A549 (cell line): ENCODE measurements at places on chromosomes 5 and 9.
A peak's percentile ranks its signal among the peaks of the same experiment; 100 is the strongest.

DNA sequence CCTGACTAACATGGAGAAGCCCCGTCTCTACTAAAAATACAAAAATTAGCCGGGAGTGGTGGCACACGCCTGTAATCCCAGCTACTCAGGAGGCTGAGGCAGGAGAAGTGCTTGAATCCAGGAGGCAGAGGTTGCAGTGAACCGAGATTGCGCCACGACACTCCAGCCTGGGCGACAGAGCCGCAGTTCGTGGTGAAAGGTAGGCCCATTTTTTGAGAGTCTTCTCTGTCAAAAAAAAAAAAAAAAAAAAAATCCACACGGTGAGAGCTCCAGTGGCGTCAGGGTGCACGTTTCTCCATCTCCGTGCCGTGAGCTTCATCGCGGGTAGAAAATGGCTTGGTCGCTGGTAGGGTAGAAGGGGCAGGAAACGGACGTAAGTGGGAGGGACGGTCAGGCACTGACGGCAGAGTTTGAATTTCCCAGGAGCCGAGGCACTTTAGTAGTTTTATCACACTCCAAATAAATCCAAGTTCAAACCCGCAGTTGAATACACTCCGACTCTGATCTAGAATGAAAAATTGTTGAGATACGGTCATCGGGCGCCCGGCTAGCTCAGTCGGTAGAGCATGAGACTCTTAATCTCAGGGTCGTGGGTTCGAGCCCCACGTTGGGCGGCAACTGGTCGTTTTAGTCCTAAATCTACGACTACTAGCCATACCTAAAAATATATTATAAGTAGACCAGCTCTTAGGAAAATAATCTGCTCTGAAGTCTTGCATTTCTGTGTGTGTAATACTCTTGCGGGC, 2.4 kb upstream of the TRIM7 start:
- DNase-seq: peak; percentile 60

- DNase-seq: no peak
These were observed 18.4 kb upstream of the TTC1 start for GRCh38 chr5:159990506-159990905.

DNA sequence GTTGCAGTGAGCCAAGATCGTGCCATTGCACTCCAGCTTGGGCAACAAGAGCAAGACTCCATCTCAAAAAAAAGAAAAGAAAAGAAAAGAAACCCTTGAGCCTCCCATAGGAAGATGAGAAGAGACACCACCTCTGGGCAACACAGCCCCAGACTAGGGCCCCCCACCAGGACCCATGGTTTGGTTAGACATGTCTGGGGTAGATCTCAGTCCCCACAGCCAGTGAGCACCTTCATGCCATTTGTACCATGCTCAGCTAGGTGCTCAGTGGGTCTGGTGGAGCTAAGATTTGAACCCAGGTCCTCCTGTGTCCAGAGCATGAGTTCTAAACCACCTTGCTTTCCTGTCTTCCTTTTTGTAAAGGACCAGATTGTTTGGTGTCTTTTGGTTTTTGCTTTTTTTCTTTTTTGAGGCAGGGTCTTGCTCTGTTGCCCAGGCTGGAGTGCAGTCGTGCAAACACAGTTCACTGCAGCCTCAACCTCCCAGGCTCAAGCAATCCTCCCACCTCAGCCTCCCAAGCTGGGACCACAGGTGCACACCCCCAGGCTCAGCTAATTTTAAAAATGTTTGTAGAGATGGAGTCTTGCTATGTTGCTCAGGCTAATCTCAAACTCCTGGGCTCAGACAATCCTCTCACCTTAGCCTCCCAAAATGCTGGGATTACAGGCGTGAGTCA, 11.7 kb downstream of the OLFML2A start:
- no peak for DNase-seq

DNA sequence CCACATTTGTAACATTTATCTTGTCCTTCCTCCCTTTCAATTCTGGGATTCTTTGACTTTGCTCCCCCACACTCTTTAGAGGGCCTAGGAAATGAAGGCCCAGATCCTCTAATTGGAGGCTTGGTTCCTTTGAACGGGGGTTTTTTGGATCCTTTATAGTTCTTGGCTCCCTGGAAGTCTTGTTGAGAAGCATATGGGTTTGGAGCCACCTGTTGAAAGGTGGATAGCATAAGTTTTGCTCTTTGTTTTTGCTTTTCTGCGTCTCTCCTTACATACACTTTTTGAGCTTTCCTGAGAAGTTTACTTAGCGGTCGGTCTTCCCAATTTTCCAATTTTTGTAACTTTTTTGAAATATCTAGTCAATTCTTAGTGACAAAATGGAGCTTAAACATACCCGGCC, 17.8 kb downstream of the IFT74 start:
- no peak for DNase-seq

- DNase-seq: no peak
These were observed 20.3 kb downstream of the DBH start for GRCh38 chr9:133656211-133657119.

DNA sequence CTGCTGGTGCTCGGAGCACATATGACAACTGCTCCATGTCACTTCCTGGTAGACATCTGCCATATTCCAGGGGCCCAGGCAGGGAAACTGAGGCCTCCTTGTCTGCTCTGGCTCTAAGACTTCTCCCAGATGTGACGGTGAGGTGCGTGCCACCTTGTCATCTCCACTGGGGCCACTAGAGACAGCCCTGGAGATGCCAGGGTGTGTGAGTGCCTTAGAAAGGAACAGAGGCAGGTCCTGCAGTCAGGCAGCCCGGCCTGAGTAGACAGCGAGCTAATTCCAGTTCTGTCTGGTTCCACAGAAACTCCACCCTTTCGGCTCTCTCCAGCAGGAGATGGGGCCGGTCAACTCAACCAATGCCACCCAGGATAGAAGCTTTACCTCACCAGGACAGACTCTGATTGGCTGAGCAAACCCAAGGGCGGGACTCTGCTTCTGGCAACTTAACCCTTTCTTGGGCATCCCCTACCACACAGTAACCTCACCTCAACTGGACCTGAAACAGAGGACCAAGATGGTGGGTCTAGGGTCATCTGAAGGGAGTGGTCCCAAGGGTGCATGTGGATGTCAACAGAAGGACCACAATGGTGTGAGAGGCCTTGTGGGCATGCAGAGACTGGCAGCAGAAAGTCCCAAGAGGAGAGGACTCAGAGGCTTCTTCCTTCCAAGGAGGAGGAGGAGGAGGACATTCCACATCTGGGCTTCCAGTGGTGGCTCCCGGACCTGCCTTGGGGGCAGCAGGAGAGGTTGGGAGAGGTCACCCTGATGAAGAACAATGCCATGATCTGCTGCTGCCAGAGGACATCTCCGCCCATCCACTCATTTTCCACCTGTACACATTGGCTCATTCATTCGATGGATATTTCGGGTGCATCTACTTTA, 77.7 kb downstream of the RGS3 start:
- DNase-seq: peak; percentile 40

- no peak for DNase-seq
These were observed 6.8 kb upstream of the IRX4 start for GRCh38 chr5:1889321-1890065.

- no peak for DNase-seq
These were observed 35.1 kb downstream of the TTLL11 start for GRCh38 chr9:122058051-122058450.

DNA sequence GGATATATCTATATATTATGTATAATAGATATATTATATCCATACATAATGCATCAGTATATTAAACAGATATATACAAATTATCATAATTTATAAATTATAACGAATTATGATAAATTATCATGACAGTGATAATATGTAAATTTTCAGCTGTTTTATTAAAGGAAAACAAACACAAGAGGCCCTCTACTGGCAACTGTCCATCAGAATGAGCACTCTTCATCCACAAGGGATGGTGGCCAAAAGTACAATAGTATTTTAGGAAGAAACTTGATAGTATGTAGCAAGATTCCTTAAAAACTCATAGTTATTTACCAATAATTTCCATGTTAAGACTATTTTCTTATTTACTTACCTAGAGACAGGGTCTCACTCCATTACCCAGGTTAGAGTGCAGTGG, 113.3 kb upstream of the LPAR1 start:
- DNase-seq: no peak

GRCh38 chr9:130665431-130666392, 1.3 kb downstream of the PRDM12 start:
- DNase-seq: no peak
